NCI-H1048 (cell line): ENCODE measurements at places on chromosomes 7 and 10.

GRCh38 chr10:86646532-86646931 is 7.8 kb upstream of the OPN4 start:
- no peak for DNase-seq

- no peak for DNase-seq
Measured at GRCh38 chr10:5449227-5449626, 36.9 kb downstream of the NET1 start.

DNA sequence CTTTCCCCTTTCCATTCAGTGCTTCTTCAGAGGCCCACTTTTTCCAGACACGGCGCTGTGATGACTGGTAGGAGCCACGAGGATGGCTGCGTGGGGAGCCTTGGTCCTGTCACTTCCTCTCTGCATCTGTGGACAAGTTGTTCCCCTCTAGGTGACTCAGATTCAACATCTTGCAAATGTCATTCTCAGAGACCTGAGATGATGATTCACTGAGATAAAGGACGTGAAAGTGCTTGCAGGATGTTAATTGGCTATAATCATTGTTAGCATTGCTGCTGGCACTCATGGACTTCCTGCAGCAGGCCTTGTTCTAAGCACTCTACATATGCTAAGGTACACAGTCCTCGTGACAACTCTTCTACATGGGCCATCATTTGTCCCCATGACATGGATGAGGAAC is 489.8 kb upstream of the ZMIZ1 start:
- DNase-seq = no peak

DNA sequence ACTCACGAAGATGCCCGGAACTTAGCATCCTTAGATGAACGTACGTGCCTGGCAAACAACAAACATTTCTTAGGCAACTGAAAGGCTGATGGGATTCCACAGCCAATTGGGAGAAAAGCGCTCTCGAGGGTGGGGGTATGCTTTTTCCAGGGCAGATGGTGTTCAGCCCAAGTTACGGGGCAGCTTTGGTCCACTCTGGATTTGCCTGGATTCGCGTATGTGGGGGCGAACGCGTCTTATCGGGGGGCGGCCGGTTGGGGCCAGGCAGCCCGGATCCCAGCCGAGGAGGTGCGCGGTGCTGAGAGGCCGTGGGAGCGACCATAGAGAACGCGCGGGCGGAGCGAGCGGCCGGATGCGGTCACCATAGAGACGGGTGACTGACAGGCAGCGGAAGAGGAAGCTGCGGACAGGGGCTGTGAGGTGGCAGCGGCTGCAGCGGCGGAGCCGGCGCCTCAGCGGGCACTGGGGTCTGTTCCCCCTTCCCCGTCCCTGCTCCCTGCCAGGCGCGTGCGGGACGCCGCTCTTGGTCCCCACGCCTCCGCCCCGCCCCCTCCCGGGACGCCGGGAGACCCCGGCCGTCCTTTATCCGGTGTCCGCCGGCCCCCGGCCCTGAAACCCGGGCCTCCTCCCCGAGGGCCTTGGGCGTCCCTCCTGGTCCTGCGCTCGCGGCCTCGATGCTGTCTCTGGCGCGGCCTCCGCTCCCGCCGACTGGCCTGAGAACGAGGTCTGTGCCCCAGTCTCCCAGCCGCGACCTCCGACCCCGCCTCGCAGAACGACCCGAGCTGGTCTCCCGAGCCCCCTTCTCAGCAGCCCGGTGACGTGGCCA is at the start of gene CHPF2:
TSS of gene CHPF2 (plus strand) at position 393 of the 826 bp plus-strand sequence. CDS start 1,529 bp downstream, outside the sequence.
- peak; percentile 61 for DNase-seq

DNA sequence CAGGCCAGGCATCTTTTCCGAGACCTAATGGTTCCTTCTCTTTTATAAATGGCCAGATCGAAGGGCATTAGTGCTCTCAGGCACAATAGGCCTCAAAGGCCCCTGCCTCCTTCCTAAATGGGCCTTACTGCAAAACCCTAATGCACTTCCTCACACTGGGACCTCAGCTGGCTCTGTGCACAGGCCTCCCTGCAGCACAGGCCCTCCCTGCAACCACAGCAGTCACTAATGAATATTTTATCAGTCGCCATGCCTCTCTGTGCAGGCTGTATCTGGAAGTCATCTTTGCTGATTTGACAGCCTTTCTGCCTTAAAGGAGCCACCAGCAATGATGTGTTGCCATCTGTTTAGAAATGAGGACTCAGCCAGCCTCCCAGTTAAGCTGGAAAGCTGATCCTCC is 54.9 kb upstream of the SDK1 start:
- no peak for DNase-seq

GRCh38 chr7:130901209-130901783 is 167.3 kb upstream of the KLF14 start:
- no peak for DNase-seq

DNA sequence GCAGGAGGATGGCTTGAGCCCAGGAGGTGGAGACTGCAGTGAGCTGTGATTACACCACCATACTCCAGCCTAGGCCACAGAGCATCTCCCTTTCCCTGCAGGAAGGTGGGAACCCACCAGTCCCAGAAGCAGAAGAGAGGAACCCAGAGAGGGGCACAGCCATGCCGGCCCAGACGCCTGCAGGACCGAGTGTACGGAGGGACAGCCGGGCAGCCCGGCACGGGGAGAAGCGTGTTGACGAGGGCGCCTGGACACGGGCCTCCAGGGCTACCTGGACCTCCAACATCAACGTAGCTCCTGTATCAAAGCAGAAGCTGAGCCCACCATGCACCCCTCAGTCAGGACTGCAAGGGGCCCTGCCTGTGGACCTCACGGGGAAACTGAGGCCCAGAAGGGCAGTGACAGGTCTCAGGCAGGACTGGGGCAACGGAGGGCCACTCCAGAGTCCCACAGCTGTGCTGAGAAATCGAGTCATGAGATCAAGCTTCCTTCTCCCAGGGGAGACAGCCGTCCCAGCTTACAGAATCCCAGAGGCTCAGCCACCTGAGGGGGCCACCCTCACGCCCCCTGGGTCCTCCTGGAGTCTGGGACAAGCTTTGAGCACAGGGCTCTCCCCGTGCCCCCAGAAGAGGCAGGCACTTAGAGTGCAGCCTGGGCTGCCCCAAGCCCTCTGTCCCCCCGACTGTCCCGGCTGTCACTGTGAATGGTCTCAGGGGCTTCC is 43.1 kb downstream of the TNRC18 start:
- no peak for DNase-seq

GRCh38 chr10:11205030-11205772 is 187.5 kb downstream of the CELF2 start:
- no peak for DNase-seq

DNA sequence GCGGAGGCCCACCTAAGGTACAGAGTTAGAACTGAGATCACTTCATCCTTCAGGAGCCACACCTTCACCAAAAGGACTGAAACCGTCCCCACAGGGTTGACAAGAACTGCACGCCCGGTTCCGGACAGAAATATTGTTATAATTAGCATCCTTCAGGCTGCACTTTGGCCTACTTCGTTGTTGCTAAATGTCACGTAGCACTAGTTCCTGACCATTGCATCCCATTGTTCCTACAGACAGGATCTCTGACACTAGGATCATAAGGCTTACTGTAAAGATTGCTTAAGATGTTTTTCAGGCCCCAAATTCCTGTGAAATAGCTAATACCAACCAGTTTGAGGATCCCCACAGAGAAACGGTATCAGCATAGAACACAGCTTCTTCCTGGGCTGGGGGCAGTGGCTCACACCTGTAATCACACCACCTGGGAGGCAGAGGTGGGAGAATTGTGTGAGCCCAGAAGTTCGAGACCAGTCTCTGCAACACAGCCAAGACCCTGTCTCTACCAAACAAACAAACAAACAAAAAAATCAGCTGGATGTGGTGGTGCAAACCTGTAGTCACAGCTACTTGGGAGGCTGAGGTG is 18.3 kb upstream of the EIF4H start:
- DNase-seq = no peak

- no peak for DNase-seq
Measured at GRCh38 chr10:81082621-81083376, 545.1 kb downstream of the SH2D4B start.

- DNase-seq = no peak
Measured at GRCh38 chr7:30865821-30866220, 45.8 kb upstream of the AQP1 start.

DNA sequence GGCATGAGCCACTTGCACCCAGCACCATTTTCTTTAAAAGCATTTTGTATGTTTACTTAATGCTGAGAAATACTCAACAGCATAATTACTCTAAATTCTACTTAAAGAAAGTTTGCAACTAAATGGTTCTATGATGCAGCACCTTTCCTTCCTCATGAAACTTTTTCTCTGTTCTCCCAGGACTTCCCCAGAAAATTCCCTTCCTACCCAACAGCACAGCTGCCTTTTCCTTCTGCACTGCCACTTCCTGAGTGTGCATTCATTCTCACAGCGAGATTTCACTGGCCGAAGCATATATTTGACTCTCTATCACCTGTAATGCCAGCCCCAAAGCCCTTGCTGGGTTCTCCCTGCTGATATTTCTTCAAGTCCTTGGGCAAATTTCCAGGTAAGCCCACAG is 41.5 kb upstream of the DGKI start:
- DNase-seq = no peak

DNA sequence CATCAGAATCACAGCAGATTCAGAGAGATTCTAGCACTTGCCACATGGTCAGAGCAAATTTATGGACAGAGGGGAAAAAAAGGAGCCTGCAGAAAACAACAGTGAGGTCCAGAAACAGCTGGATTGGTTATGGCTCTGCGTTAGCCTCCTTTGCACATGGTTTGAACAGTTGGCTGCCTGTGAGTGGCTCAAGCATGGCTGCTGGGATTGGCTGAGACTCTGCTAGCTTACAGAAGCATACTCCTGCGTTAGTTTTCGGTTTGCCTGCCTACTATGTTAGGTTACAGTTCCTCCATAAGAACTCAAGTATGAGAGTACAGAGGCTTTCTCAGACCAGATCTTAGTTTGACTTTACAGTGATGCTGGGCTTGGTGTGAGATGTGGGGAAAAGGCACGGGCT is 80.7 kb upstream of the WDR11 start:
- DNase-seq = no peak

- no peak for DNase-seq
Measured at GRCh38 chr7:7323921-7324320, 141.6 kb downstream of the C1GALT1 start.

DNA sequence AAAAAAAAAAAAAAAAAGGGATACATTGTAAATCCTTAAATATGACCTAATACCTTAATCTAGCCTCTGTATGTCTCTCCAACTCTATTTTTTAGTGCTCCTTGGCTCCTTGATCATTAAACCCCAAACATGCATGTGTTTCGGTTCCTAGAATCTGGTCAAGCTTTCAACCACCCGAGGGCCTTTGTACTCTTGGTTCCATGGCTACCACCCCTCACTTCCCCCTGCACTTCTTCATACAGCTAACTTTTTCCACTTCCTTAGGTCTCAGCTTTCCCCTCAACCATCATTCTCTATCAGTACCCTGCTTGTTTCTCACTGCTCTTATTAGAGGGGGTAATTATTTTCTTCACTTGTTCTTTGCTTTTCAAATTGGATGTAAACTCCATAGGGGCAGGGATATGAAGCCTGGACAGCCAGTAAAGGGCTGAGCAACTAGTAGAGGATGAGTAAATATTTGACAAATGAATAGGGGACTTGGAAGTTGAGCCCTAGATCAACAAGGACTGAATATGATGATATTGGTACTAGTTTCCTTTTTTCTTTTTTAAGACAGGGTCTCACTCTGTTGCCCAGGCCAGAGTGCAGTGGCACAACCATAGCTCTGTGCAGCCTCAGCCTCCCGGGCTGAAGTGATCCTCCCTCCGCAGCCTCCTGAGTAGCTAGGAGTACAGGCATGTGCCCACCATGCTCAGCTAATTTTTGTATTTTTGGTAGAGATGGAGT is 4.3 kb upstream of the GDI2 start:
- DNase-seq = no peak

DNA sequence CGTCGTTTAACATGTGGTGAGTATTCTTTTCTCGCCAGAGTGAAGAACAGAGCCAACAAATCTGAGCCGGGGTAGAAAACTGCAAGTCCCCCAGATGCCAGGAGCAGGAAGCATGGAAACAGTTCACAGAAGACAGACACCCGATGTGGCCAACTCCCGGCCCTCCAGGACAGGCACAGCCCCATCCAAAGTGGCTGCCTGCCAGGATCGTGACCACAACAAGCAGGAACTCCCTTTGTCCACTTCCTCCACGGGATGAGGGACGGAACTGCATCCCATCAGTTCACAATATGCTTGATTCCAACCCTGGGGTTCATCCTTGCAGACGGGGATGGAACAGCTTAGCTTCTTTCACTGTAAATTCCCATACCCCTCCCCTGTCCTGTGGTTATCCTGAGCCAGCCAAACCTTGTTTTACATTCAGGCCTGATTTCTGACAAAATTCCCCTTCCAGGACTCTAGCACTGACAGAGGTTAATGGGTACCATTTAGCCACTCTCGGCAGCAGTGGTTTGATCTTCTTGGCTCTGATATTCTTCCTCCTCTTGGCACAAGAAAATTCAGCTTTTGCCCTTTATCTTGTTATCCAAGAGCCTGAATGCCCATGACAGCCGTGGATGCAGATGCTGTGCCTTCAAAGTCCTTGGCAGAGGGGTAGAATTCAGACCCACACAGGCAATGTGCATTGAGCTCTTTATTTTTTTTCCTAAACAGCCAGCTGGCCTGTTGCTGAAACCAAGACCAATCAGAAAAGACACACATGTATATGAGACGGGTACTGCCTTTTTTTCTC is 105.5 kb upstream of the FAM204A start:
- DNase-seq = no peak

GRCh38 chr7:77199013-77199966 is at the start of gene FGL2:
TSS of gene FGL2 (minus strand) at chr7:77199819. CDS start at chr7:77199793, 26 bp downstream.
- DNase-seq = no peak

DNA sequence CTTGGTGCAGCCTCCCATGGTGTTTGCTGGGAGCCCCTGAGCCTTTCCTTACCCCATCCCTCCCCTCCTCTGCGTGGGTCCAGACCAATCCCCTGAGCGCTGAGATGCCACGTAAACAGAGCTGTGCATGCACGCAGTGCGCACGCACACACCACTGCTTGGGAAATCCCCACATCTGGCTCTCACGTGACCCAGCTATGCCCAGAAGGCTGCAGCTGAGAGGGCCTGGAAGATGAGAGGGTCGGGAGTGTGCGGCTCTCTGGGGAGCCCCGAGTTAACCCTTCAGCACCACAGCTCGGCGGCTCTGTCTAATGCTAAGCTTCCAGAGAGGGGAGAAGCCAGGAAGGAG is 177.2 kb downstream of the SH3PXD2A start:
- no peak for DNase-seq

- DNase-seq = no peak
Measured at GRCh38 chr7:52311886-52312285, 723.5 kb upstream of the POM121L12 start.

DNA sequence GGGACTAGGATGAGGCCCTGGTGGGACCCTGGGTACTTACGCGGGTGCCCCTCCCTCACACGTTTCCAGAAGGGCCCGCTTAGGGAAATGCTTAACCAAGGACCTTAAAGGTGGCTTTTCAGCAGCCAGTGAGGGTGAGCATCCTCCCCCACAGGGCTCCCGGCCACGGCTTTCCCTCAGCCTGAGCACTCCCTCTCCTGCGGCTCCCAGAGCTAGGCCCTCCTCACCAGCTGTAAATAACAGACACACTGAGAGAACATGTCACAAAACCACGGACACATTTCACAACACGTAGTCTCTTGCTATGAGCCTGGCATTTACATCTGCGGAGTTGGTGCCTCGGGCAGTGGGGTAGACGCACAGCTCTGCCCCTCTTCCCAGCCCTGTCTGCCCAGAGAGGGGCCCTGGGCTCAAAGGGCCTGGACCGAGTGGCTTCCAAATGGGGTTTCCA is 25.2 kb downstream of the GRID1 start:
- DNase-seq = no peak
